ENCODE measurements at places on chromosomes 4 and X.

DNA sequence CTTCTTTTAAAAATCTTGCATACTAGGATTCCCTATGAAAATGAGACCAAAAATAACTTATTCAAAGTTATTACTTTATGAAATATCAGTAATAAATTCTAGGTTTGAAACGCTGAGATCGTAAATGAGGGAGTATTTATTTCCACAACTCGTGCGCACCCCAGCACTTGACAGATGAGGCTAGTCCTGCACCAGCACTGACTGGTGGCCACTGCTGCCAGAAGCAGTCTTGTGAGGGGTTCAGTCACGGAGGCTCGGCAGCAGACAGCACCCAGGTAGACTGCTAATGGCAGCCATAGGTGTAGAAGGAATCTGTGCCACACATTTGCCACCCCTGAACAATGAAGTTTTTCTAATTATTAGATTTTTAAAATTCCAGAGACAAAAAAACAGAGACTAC is 248.7 kb downstream of the CAMK2D start:
- DNase-seq, result no peak

GRCh38 chrX:147077472-147077871 is 262.9 kb upstream of the CXorf51A start:
- DNase-seq, result no peak

GRCh38 chr4:73836373-73837279 is at the start of gene CXCL6:
CXCL6 (plus strand) TSS chr4:73836678; CDS start chr4:73836751, 73 bp downstream.
- peak; percentile 63 for DNase-seq

- no peak for DNase-seq
Observed at GRCh38 chr4:5456296-5456845, 252.0 kb downstream of the EVC2 start.

DNA sequence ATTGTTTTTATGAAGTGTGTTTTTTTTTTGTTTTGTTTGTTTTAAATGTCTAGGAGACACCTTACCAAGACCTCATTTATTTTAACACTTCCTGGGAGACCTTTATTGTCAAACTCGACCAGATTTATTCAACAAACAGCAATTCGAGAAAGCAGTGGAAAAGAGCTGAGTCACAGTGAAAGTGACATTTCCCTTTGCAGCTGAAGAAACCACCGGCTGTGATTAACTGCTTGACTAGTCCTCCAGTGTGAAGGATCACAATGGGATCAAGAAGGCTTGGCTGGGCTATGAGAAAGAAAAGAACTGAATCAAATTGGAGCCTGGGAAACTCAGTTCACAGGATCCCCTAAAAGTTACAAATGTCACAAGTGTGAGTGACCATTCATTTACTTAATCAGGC is 11.9 kb upstream of the ADH7 start:
- peak; percentile 72 for DNase-seq

DNA sequence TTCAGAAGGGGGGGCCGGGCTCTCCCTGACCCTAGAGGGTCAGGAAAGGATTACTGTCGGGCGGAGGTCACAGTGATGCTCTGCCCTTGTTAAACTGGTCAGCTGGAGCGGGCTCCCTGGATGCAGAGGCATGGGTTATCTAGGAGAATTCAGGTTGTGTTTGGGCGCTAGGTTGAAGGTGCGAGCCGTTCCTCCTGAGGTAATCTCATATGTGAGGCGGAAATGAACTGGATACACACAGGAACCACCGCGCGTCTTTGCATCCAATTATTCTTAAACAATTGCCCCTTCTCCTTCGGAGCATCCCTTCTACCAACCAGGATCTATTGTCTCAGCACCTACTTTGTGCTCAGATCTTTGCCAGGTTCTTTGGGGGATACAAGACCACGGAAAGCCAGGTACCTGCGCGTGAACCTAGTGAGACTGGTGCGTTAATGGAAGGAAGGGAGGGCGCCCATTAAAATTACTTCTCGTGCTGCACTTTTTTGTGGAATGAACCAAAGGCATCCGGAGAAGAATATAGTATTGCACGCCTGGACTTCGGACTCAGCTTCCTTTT is 28.4 kb downstream of the HAND2 start:
- no peak for DNase-seq

GRCh38 chr4:34950926-34951325 is 1293.4 kb downstream of the ARAP2 start:
- DNase-seq, result no peak

GRCh38 chr4:42768125-42768748 is 111.3 kb upstream of the ATP8A1 start:
- DNase-seq, result no peak

DNA sequence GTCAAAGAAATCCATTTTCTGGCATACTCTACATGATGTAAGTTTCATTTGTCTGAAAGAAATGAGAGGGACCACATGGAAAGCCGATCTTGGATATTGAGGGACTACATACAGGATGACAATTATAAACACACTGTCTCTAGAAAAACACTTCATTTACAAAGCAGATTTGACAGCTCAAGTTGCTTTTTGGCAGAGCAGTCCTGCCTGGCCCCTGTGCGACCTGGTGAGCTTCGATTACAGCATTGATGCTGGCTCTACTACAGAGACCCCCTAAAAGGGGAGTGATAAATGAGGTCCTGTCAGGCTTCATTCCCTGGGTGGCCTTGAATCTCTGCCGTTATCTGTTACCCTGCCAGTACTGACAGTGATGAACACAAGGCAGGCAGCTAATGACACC is 215.2 kb upstream of the NOCT start:
- DNase-seq, result no peak

- no peak for DNase-seq
Observed at GRCh38 chr4:40614031-40614430, 15.6 kb downstream of the RBM47 start.

- no peak for DNase-seq
Observed at GRCh38 chr4:2331519-2332200, 69.8 kb upstream of the MXD4 start.

DNA sequence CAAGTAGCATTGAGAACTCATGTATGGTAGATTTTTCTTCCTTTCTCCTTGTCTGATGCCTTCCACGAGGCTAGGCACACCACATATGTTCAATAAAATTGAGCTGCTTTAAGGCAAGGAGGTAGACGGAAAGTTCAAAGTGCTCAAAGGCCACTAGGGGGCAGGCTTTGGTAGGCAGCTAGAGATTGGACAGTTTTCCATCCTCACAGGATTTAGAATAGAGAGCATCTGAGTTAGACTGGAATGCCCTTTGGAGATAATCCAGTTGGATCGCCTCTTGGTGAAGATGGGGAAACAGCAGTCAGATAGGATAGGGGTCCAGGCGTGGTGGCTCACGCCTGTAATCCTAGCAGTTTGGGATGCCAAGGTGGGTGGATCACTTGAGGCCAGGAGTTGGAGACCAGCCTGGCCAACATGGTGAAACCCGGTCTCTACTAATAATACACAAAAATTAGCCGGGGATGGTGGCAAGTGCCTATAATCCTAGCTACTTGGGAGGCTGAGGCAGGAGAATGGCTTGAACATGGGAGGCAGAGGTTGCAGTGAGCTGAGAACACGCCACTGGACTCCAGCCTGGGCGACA is 30.4 kb downstream of the ELF4 start:
- DNase-seq, result peak; percentile 81

GRCh38 chr4:67106861-67107460 is 438.3 kb downstream of the CENPC start:
- DNase-seq, result no peak

DNA sequence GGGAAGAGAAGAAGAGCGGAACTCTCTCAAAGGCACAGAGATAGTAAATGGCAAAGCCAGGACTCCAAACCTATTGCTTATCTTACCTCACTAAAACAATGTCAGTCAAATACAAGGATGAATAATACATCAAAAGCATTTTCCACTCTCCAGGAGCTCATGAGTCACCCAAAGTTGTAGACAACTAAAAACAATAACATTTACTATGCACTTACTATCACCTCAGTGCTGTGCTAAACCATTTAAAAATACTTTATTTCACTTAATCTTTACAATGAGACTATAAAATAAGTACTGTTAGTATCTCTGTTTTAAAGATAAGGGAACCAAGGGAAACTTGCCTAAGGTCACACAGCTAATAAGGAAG is 163.2 kb upstream of the SPANXC start:
- DNase-seq, result peak; percentile 22

DNA sequence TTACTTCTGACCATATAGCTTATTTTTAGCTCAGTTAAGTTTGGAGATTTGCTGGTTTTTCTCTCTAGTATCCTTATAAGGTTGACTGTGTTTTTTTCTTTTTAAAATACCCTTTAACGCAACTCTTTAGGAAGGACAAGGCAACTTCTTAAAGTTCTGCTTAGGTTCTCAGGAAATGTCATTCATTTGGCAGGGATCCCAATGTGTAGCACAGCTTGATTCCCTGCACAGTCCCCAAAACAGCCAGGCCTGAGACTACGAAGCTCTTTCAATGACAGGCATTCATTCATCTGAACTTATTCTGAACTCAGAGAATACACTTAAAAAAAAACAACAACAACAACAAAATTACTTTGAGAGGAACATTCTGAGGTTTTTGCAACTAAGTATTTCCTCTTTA is 1765.8 kb downstream of the PCDH7 start:
- DNase-seq, result no peak

DNA sequence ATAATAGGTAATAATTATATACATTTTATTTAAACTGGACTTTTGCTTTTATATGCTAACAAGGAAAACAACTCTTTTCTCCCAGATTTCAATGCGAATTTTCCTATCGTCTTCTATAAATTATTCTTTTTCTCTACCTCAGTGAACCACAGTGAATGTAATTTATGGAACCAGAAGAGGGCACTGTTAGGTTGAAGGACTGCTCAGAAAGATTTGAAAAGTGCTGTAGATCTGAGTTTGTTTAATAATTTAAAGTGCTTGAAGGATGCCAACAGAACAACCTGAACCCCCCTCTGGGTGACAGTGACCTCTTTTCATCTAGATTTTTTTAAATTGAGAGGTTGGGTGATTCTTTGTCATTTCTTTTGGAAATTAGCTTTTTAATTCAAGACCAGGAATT is 54.9 kb downstream of the PHOX2B start:
- DNase-seq, result peak; percentile 56

DNA sequence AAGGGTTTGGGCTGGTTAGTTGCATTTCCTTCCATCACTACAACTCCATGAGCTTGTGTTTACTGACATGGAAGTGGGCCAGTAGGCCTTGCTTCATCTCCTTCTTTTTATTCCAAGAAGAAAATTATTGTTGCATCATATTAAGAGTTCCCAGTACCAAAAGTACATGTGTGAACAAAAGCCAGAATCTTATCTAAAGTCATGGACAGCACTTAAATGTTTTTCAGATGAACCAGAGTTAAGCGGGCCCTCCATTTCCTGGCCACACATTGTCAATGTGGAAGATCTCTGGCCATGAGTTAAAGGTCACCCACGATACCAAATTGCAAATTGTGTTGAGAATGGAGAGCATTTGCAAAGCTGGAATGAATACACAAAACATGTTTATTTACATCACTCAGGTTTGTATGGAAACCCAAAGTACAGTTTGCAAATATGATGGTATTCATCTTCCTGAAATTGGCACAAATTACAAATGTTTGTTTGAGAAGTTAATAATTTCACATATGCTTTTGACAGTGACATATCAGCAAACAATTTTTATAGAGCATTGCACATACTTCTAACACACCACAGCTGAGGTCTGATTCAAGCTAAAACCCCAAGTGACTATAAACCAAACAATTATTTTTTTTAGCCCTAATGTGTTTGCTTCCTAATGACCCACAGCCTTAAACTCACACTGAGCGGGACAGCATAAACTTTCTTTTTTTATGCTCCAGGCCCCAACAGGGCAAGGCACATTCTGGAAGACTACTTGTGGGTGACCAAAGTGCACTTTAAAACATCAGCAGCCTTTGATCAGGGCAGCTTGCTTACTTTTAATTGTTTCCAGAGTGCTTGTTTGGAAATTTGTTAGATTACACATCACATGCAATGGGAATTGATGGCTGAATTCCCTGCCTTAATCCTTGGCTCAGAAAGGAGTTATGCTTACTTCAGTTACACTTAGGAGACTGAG is 502.9 kb upstream of the SLIT2 start:
- DNase-seq, result peak; percentile 82

GRCh38 chrX:154040307-154040756 is 20.6 kb upstream of the IRAK1 start:
- DNase-seq, result peak; percentile 85

DNA sequence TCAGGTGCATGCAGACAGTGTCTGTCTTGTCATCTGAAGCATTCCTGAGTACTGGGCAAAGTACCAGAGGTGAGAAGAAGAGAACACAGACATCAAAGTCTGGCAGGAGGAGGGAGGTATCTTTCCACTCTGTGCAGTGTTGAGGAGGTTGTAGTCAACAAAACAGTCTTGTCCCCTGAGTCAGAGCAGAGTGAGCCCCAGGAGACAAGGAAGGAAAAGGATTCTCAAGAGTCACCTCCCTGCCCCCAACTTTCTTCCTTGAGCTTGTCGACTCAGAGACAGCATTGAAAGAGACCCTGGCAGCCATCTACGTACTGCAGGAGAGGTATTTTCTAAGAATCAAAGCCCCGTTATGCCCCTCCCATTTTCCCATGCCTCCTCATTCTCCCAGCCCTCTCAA is 4.4 kb upstream of the SRPX start:
- peak; percentile 57 for DNase-seq

DNA sequence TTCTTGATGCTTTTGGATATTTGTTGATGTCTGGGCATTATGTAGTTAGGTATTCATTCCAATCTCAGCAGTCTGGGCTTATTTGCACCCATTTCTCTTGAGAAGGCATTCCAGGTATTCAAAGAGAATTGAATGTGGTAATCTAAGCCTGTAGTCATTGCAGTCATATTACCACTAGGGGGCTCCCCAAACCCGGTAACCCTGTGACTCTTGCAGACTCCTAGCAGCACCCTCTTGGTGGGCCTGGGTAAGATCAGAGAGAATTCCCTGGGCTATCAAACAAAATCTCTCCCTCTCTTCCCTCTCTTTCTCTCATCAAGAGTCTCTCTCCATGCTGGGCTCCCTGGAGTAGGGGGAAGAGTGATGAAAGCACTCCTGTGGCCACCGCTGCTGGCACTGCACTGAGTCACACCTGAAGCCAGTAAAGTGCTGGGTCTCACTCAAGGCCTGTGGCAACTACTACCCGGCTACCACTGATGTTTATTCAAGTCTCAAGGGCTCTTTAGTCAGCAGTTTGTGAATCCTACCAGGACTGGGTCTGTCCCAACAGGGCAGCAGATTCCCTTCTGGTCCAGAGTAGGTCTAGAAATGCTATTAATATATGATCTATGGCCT is 187.7 kb upstream of the NUDT10 start:
- peak; percentile 37 for DNase-seq

DNA sequence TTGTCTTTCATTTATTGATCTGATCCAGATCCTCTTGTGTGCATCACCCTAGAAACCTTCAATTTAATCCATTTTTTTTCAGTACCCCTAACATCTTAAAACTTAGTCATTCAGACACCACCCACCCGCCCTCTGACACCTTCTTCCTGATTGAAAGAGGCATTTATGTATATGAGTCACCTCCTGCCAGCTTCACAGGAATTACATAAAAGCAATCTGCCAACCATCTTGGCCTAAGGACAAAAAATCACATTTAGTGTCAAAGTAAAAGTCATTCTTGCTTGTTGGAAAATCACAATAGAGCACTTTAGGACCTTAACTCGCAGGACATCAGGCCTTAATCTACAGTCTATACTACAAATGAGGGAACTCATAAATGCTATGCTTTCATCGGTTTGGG is 52.1 kb downstream of the NDST3 start:
- peak; percentile 52 for DNase-seq

- DNase-seq, result no peak
Observed at GRCh38 chrX:15906041-15906943, 51.7 kb upstream of the AP1S2 start.
